ENCODE measurements at places on chromosomes 16 and 17. TPM values are rescaled to one million over a fixed set of nuclear protein-coding genes. Genes with fewer than 3 reads are reported as not detected.
A peak's percentile ranks its signal among the peaks of the same experiment; 100 is the strongest.

DNA sequence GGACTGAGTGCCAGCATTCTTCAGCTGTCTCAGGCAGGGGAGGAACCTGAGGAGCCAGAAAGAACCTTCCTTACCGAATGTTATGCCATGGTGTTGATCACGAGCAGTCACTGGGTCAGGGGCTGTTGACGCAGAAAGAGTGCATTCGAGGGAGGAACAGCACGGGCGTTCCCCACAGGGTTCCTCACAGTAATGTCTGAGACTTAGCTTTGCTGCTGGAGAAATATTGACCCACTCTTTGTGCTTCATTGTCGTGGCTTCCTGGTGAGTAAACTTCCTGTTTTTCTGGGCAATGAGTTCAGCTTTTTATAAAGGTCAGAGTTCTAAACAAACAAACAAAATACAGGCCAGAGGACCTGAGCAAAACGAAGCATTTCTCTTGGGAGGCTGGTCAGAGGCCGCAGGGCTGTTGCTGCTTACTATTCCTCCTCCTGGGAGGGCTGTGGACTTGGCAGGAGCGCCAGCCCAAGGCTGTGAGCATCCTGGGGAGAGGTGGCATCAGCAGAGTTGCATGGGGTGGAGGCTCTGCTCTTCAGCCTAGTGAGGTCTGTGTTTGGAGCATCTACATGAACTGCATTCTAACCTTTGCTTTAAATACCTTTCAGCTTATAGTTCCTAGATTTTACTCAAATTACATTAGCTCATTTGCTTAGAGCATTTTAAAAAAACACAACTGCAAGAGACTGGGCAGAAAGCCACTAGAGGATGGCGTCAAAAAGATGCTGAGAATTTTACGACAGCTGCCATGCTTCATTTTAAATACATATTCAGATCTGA is 143.1 kb upstream of the CACNG5 start:
- no peak for DNase-seq

DNA sequence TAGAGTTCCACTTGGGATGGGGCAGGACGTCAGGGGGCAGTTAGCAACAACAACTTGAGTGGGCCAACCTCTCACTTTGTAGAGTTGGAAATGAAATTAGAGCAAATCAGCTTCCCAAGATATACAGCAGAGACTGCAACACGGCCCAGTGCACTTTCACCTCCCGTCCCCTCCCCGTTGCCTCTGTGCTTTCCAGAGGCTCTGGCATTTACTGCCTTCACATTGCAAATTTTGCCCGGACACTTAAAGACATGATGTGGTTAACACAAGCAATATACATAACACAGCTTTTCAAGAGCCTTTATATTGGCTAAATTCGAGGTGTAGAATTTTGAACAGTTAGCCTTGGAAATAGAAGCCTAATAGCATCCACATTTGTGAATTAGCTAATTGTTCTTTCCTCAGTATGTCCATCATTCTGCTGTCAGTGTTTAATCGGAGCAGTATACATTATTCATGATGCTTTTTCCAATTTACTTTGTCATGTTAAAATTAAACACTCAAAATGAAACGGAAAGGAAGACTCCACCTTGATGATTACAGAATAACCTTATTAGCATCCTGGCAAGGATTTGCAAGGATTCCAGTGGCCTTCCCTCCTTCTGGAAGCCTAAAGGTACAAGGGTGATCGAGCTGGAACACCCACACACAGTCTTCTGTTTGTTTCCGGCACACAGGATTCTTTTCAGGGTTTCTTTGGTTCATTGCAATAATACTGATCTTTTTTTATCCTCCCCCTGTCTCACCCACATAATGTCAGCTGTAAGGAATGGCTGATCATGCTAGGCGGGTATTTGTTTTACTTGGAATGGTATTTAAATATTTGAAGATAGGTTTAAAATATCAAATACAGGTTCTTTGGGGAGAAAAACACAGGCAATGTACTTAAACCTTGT is 190.9 kb upstream of the CACNG5 start:
- no peak for DNase-seq

- DNase-seq: no peak
These were observed 51.7 kb upstream of the ALDH3A2 start for GRCh38 chr17:19596869-19597268.

GRCh38 chr17:77269696-77270681 is 129.2 kb downstream of the SEC14L1 start:
- no peak for DNase-seq

GRCh38 chr17:10050597-10051101 is 145.6 kb upstream of the RCVRN start:
- no peak for DNase-seq

GRCh38 chr16:21568502-21569189 is 30.7 kb upstream of the METTL9 start:
- no peak for DNase-seq

- DNase-seq: no peak
These were observed 1.6 kb upstream of the KRT34 start for GRCh38 chr17:41383690-41384089.

GRCh38 chr16:84775262-84775810 is 44.4 kb upstream of the CRISPLD2 start:
- DNase-seq: no peak

- peak; percentile 81 for DNase-seq
These were observed 19.1 kb downstream of the NGFR start for GRCh38 chr17:49514071-49514721.

GRCh38 chr17:81635973-81636504 is 873 bp downstream of the NPLOC4 start:
- no peak for DNase-seq

GRCh38 chr16:81385031-81385756 is 59.4 kb upstream of the CMIP start:
- DNase-seq: no peak

GRCh38 chr17:2050300-2051060 is 4.4 kb upstream of the HIC1 start:
- peak; percentile 79 for DNase-seq

- no peak for DNase-seq
These were observed 109.9 kb downstream of the RBFOX3 start for GRCh38 chr17:79500745-79501618.

- DNase-seq: peak; percentile 82
These were observed 48.4 kb upstream of the KDM8 start for GRCh38 chr16:27154705-27155521.

- DNase-seq: peak; percentile 70
These were observed 13.6 kb upstream of the RASD1 start for GRCh38 chr17:17509601-17510425.

GRCh38 chr16:84804326-84804725 is 15.5 kb upstream of the CRISPLD2 start:
- no peak for DNase-seq

DNA sequence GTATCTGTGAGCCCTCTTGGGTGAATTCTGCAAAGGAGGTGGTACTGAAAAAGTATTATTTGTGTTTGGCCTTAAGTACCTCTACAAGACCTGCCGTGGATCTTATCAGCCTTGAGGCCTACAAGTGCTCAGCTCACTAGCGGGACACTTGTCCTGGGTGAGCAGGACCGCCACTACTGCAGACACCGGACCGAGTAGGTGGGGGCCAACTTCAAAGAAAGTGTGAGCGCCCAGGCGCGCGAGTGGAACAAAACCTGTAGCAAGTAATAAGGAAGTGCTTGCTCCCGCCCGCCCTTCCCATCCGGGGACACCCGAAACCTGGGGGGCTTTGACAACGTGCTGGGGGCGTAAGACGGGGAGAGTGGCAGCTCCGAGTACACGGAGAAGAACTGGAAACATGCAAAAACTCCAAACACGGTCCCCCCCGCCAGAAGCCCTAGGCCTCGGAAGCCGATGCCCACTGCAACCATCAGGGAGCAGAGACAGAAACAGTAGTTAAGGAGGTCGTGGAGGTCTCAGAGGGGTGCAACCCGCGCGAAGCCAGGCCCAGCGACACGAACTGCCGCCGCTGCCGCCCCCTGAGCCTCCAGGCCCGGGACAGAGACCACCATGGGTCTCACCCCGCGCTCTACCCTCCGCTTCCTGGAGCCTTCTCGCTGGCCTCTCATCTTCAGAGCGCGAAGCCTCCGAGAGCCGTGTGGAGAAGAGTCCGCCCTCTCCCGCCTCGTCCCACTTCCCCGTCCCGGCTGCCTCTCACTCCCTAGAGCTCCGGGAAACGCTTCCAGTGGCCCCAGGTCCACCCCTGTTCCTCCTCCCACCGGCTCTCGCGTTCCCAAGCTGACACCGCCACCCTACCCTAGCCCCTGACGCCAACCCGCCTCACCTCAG is 537 bp downstream of the CNOT1 start:
- DNase-seq: peak; percentile 82

DNA sequence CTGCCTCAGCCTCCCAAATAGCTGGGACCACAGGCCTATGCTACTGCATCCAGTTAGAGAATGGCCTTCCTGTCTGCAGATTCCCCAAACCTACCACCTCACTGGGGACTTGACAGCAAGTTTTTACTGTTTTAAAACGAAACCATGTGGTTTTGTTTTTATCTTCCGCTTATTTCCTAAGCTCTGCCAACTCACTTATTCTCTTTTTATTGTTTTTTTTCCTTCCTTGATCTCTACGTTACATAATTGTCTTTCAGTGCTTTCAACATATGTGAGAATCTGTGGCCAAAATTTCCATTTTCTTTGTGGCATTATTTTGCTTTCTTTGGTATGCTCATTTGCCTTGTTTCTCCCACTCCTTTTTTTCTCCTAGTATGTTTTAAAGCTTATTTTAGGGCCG is 14.6 kb upstream of the SLC38A7 start:
- DNase-seq: no peak

- DNase-seq: no peak
These were observed 423.6 kb upstream of the CDH11 start for GRCh38 chr16:65545413-65545956.

GRCh38 chr16:48497932-48498768 is 111.8 kb downstream of the N4BP1 start:
- DNase-seq: no peak

DNA sequence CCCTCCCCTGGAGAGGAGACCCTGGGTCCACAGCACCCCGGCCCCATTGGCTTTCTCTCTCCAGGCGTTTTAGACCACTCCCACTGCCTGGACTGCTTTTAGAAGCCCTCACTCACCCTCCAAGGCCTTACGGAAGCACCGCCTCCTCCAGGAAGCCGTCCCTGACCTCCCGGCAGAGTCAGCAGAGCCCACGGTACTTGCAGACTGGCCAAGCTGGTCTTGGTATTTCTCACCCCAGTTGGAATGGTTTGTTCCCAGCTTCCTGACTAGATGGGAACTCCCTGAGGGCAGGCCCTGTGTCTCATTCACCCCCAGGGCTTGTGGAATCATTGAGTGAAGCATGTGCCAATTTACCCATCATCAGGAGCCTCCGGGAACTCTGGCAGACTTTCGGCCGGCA is 9.2 kb downstream of the SCGB1C2 start:
- DNase-seq: peak; percentile 38

DNA sequence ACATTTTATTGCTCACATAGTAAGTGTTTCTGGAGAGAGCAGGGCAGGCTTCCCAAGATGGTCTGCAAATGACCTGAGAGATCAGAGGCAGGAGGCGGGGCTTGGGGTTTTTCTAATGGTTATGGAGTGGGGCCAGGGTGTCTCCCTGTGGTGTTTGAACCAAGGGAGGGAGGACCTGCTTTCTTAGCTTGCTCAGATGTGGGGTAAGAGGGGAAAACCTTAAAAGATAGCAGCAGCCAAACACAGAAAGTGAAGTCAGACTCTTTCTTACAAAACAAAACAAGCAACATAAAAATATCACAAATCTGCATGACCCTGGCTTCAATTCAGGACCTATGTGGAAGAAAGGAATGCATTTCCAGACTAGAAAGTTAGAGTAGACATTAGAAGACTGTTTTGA is 22.9 kb upstream of the DNAJA2 start:
- DNase-seq: no peak

GRCh38 chr16:83455716-83456115 is 352.1 kb upstream of the HSBP1 start:
- no peak for DNase-seq

DNA sequence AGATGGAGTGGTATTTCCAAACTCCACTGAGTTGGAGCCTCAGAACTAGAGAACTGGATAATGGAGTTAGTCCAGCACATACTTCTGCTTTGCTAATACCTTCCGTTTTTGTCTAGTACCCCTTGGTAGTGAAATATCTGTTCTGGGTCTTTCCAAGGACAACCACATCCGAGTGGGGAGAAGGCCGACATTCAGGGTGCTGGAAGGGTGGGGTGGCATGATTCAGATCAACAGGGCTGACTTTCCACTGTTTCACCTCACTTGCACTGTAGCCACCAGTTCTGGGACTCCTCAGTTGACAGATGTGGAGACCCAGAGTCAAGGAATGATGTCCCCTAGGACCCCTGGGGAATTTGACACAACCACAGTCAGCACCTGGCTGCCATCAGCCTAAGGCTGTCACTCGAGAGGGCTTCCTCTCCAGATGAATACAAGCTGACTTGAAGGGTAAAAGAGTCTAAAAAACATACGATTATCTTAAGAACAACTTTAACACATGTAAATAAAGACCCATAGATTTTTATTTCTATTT is 84.8 kb upstream of the HNF1B start:
- no peak for DNase-seq

DNA sequence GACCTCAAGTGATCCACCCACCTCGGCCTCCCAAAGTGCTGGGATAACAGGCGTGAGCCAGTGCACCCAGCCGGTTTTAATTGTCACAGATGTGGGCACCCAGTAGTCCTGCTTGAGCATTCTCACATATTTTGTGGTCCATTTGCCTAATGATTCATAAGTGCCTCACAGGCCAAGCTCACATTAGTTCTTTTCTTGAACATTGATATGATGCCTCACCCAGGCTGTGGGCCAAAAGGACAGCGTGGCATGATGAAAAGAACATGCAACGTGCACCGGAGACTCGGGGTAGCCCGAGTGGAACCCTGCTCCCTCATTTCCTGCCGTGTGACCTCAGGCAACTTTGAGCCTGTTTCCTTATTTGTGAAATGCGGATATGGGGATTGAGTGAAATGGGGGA is 181.9 kb downstream of the SNX29 start:
- DNase-seq: no peak

GRCh38 chr17:1122533-1123392 is 57.0 kb downstream of the ABR start:
- peak; percentile 94 for DNase-seq

The OR1A1 gene
- total RNA-seq: not detected

The SERPINF2 gene
- 1.2 TPM for total RNA-seq

The DDX42 gene
- 66.1 TPM for total RNA-seq

The PDIA2 gene
- total RNA-seq: 0.81 TPM

The FAM20A gene
- 14.7 TPM for total RNA-seq

The SLC9A5 gene
- total RNA-seq: 1.1 TPM

The HS3ST3B1 gene
- 2.6 TPM for total RNA-seq

The ENO3 gene
- 382 TPM for total RNA-seq

The KIF18B gene
- total RNA-seq: 0.13 TPM
